SHP77 (cell line): ENCODE measurements at places on chromosomes 5 and 9.

DNA sequence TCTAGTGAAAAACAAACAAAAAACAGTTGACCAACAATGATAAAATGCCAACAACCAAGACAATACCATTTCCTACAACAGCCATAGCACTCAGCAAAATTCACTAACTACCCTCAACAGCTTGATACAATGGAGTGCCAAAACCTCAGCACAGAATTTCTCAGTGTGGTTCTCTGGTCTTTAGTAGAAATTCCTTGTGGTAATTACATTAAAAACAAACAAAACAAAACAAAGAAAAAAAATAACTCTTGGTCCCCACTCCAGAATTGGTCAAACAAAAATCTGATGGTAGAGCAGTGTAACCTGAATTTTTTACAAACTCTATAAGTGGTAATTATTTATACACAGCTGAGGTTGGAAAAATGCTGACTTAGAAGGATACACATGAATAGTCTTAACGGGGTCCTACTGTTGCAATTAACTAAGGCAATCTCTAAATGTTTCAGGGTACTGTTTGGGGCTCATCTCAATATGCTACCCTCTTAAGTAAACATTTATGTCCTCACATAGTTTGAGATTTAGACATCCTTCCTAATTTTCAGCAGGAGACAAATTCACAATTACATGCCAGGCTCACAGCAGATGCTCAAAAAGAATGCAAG is 13.8 kb downstream of the CSNK1A1 start:
- DNase-seq: no peak

GRCh38 chr5:180868960-180869359 is 7.9 kb upstream of the ZFP62 start:
- DNase-seq: peak; percentile 68

DNA sequence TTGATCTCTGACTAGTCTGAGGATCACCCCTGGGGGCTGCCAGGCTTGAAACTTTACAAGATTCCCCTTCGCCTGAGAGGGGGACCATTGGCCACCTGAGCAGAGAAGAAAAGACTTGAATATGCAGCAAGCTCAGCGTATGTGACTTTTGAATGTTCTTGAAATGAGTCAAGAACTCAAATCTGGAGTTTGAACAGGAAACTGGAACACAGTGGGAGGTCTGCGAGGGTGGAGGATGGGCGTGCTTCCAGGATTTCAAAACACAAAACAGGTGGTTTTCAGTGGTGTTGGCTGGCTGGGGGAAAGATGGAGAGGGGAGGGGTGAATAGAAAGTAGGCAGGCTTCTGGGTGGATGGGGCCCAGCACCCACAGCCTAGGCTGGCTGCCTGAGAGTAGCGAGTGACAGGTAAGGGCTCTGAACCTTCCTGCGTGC is 40.6 kb downstream of the TMEM174 start:
- DNase-seq: no peak

DNA sequence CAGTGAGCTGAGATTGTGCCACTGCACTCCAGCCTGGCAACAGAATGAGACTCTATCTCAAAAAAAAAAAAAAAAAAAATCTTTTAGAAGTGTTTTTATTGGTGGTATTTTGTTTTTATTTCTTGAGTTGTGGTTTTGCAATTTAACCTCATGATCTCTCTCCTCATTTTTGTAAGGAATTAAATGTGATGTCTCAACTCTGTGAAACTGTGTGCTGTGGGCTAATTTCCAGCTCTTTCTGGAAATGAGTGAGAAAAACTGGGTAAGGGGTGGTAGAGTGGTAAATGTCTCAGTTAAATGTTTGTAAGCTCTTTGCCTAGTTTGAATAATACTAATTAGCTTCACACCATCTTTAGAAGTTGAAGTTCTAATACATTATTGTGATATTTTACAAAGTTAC is 29.0 kb downstream of the ACO1 start:
- no peak for DNase-seq

GRCh38 chr9:12368569-12368968 is 324.6 kb upstream of the TYRP1 start:
- no peak for DNase-seq

DNA sequence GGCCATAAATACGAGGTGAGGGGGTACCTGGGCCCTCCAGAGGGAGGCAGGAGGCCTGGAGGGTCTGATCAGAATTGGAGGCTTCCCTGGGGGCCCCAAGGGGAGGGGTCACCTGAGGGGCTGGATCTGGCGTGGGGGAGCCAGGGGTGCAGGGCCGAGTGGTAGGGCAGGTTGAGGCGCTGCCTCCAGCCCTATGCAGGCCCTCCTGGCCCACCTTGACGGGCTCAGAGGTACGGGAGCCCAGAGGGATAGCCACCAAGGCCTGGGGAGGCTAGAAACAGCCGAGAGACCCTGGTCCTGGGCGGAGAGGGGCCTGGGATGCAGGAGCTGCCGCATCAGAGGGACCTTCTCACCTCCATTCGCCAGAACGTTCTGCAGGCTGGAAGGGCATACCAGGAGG is 24.3 kb downstream of the LHX3 start:
- DNase-seq: no peak

DNA sequence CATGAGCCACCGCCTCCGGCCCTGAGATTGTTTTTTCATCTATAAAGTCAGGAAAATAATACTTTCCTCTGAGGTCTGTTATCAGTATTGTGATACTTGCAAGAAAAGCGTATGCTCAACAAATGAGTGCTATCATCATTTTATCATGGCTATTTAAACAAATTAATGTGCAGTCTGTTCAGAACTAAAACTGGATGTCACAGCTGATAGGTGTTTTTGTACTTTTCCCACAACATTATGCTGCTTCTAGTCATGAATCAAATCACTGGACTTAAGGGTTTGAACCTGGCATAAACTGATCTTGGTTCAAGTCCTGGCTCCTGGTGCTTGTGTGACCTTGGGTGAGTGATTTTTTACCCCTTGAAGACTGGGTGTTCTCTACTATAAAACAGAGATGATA is 21.4 kb upstream of the PHF19 start:
- no peak for DNase-seq

GRCh38 chr5:109692852-109693251 is 3.1 kb downstream of the MAN2A1 start:
- DNase-seq: no peak

GRCh38 chr5:170280011-170280493 is 17.5 kb downstream of the LCP2 start:
- DNase-seq: no peak

- DNase-seq: no peak
Observed at GRCh38 chr5:83475935-83476814, 4.6 kb downstream of the VCAN start.

- DNase-seq: no peak
Observed at GRCh38 chr9:89528131-89528530, 30.2 kb upstream of the SEMA4D start.

DNA sequence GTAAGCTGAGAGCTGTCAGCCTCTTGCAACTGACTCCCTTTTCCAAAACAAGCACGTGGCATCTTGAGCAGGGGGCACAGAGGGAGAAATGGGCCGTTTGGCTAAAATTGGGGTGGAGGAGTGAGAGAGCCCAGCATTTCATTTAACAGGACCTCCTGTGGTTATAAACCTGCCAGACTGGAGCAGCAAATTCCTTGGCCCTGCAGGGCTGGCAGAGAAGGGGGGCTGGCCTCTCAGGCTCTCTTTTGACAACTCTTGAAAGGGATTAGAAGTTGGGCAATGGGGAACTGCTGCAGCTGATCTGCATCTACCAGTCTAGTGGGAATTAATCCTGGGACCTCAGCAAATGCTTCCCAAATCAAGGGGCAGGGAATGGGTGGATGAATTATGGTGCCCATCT is 7.2 kb upstream of the POU4F3 start:
- no peak for DNase-seq

- no peak for DNase-seq
Observed at GRCh38 chr9:91023741-91024140, 222.1 kb downstream of the SYK start.

DNA sequence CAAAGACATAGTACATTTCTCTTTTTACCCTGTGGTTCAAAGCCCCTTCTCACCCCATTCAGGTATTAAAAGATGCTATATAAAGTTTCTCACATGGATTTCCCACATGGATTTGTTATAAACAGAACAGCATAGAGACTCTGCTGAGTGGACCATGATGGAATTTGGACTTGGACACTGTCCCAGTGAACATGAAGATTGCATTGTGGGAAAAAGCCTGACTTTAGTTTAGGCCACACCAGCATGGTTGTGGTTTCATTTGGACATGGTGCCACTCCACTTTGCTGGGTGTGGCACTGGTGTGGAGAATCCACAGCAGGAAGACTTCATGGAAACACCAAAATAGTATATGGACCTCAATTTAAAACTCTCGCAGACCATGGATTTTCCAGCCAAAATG is 124.6 kb downstream of the ARHGAP26 start:
- DNase-seq: no peak

DNA sequence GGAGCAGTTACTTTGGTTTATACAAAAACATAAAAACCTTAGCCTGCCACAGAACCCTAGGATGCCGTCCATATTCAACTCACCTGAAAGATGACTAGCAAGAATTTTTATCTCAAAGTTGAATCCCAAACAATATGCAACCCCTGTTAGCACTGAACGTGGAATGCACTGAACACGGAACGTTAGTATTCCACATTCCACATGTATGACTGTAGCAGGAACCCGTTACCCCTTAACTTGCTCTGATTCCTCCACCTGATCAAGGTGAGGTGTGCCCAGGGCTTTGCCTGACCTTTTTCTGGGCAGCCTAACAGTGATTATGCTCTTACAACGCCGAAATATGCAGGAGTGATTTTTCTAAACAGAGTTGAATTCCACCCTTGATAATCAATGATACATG is 43.7 kb downstream of the AK8 start:
- DNase-seq: no peak

DNA sequence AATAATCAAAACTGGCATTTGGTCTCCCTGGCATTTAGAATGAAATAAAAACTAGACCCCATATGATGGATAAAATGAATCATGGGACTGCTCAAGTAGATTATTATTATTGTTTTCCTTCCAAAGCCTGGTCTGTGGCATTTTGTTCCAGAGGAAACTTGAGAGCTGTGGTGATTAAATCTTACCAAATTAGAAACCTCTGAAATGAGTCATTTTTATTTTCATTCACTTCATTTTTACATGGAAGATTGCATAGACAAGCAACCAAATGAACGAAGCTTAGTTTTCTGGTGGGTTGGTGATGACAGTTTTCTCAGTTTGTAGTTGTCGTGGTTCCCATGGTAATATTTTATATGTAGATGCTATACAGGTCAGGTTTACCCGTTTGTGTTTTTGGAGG is 23.4 kb downstream of the PAM start:
- no peak for DNase-seq

GRCh38 chr5:14109041-14109747 is 33.9 kb upstream of the TRIO start:
- no peak for DNase-seq

GRCh38 chr5:5929291-5930020 is 448.9 kb downstream of the MED10 start:
- no peak for DNase-seq

GRCh38 chr5:163350083-163350482 is 87.3 kb upstream of the CCNG1 start:
- DNase-seq: no peak

DNA sequence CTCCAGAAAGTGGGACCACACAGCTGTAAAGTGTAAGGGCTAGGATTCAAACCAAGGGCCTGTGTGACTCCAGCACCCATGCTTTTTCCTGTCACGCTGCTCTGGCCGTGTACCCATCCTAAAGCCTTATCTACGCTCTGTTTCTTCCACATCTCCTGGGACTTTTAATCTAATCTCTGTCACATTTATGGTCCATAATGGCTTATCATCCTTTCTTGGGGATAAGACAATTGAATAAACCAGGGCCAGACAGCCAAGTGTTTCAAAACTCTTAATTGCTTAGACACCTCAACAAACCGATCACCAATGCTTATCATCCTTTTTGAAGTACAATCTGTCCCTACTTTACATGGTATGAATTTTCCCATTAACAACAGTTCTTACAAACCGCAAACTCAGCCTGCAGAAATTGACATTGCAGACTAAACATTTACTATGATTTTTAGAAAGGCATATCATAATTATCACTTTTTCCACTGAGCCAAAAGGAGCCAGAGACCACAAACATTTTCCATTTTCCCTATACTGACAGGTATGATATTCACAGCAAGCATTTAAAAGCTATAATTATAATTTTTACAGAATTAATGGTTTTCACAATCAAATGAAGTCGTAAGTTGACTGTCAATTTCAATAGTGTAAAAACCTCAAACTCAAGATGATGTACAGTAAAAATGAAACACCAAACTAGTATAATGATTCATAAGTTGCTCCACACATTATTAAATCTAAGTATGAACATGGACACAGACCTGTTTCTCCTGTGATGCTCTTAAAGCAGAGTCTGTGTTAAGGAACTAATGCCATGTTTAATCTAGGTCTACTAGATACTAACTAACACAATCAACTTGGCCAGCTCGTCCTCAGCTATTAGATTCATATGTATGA is 99.5 kb downstream of the FBXW11 start:
- DNase-seq: no peak

DNA sequence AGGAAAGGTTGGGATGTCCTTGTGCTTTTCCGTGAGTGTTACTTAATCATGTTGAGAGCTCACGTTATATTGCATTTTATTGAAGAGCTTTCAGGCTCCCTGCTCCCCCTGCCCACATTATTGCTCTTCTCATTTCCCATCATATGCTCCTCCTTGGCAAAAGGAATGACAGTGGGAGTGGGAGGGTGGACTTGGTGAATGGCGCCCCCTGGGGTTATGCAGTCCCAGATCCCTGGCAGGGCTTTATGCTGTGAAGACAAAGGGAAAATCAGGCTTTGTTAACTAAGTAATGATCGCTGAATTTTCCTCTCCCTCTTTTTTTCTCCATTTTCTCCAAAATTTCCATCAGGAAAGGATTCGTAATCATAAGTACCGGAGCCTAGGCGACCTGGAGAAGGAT is 166.6 kb downstream of the SMARCA2 start:
- no peak for DNase-seq

DNA sequence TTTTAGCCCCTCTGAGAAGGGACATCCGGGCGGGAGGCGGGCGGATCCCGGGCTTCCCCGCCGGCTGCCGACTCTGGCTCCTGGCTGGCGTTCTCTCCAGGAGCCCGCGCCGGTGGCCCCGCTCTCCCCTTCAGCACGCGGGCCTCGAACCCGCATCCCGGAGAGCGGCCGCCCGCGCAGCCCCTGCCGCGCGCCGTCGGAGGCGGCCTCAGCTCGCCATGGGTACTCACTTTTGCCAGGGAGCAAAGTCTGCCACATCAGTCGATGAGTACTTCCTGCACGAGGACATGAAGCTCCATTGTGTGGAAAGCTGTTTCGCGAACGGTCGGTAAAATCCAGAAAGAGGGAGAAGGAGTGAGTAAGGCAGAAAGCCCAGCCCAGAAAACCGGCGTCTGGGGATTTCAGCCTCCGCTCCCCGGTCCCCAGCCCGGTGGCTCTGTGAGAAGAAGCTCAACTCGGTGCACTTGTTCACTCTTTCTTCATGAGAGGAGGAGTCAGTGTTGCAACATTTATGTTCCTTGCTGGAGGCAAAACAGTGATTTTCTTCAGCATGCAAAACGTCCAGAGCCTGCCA is at the start of gene PRLR:
Gene PRLR, minus strand, starts transcription at position 450 of the 574 bp plus-strand sequence. CDS start 140,867 bp downstream, outside the sequence.
- no peak for DNase-seq

- DNase-seq: no peak
Observed at GRCh38 chr5:168801567-168801966, 222.4 kb upstream of the PANK3 start.

GRCh38 chr5:2298781-2299180 is 416.1 kb upstream of the IRX4 start:
- DNase-seq: no peak

- no peak for DNase-seq
Observed at GRCh38 chr9:93965830-93966577, 10.8 kb upstream of the BARX1 start.

- no peak for DNase-seq
Observed at GRCh38 chr9:14309403-14309802, 4.5 kb downstream of the NFIB start.
